NCI-H748 treated with DMSO at 0.1 percent for 48 hours (cell line): ENCODE measurements at places on chromosomes 12 and 14.

DNA sequence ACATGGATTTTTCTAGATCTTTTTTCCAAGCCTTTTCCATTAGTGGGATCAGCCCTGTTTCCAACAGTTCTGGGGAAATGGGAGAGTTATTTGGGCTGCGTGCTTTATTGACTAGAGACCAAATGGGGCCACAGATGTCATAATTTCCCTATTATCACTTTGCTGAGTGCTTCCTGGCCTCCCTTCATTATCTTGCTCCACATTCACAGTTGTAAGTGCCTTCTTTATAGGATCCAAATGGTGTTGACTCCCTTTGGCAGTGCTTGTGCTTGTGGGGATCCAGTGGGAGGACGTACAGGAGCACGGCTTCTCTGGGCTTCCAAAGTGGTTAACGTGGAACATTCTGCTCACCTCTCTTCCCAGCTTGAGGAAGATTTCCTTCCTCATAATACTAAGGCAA, 141.0 kb upstream of the RMST start:
- DNase-seq: no peak

DNA sequence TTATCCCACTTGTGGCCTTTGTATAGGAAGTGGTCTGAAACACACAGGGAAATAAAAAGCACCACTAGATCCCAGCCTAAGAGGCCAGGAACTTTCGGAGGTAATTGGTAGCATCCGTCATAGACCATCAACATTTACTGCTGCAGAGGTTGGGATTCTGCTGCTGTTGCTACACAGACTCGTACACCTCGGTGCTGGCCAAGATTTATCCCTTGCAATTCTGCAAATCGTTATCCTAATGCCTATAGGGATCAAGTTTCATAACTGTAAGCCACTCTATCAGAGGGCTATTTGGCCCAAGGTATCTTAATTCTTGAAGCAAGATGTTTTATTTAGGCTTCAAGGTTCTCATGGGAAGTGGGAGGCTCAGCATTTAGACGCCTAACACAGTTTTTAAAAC, 913.6 kb downstream of the GALC start:
- peak; percentile 27 for DNase-seq

GRCh38 chr12:124727264-124727800, 136.3 kb downstream of the SCARB1 start:
- no peak for DNase-seq

DNA sequence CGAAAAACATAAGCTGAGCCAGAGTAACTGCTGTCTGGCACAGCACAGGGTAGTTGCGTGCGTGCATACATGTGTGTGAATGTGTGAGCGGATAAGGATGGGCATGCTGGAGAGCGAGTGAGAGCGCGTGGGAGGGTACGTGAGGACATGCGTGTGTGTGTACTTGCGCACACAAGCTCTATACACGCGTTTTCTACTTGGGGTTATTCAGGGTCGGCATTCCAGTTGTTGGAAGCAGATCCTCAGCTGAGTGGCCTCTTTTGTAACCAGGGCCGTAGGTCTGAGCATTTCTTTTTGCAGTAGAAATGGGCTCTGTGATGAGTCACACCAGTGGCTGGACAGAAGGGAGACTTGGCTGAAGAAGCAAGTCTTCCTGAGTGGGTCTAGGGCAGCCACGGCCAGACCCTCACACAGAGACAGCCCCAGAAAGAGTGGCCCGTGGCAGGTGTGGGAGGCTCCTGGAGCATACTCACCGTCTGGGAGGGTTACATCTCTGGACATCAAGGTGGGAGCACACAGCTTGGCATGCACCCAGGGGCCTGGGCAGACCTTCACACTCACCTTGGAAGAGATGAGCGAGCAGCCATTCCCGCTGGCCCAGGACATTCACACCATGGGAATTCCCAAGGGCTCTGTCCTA, 78.0 kb downstream of the LRRC74A start:
- DNase-seq: no peak

DNA sequence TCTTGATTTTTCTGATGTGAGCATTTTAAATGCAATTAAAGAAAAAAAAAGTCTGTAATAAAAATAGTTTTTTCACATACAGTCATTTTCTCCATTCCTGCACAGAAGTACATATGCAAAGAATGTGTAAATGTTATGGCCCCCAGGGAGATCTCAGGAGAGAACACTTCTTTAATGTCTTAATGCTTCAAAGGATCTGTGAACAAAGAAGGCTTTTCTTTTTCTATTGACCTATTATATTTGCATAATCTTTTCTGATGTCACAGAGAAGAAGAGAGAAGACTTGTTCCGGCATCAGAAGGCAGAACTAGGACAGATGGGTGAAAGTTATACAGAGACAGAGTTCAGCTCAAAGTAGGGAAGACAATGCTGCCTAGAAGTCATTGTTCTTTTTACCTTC, 413.5 kb upstream of the STXBP6 start:
- DNase-seq: no peak

DNA sequence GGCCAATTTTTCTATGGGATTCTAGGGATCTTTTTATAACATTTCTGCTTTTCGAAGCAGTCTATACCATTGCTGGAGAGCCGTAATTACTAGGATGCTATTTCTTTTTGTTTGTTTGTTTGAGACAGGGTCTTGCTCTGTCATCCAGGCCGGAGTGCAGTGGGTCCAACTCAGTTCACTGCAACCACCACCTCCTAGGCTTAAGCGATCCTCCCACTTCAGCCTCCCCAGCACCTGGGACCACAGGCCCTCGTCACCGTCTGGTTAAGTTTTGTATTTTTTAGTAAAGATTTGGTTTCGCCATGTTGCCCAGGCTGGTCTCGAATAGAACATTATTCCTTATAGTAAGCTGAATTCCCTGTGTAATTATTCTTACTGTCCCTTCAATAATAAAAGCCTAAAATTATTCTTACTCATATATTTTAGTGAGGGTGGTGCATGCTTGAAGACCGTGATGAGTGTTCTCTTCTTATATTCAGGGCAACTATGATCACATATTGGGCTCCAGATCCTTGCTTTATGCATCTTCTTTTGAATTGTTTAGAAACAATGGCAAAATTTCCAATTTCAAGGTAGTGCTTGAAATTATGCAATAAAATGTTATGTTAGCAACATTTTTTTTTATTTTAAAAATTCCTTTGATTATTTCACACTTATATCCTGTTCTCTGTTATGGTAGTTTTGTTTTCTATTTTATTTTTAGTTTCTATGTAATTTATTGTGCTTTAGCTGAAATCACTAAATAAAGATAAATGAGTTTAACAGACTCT, 66.2 kb downstream of the CRADD start:
- no peak for DNase-seq

DNA sequence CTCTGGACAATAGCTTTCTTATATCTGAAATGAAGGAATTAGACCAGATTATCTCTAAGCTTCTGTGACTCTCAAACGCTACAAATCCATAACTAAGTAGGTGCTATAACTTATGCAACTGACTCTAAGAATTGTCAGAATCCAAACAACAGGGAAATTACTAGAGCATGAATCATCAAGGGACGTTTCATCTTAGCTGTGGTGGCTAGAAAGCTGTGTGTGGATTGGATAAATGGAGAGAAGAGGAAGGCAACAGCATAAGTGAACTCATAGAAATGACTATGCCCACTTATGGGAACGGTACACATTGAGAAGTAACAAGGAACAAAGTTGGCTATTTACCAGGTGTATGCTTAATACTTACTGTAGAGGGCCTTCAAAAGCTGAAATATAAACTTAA, 96.0 kb upstream of the NEDD1 start:
- DNase-seq: no peak

DNA sequence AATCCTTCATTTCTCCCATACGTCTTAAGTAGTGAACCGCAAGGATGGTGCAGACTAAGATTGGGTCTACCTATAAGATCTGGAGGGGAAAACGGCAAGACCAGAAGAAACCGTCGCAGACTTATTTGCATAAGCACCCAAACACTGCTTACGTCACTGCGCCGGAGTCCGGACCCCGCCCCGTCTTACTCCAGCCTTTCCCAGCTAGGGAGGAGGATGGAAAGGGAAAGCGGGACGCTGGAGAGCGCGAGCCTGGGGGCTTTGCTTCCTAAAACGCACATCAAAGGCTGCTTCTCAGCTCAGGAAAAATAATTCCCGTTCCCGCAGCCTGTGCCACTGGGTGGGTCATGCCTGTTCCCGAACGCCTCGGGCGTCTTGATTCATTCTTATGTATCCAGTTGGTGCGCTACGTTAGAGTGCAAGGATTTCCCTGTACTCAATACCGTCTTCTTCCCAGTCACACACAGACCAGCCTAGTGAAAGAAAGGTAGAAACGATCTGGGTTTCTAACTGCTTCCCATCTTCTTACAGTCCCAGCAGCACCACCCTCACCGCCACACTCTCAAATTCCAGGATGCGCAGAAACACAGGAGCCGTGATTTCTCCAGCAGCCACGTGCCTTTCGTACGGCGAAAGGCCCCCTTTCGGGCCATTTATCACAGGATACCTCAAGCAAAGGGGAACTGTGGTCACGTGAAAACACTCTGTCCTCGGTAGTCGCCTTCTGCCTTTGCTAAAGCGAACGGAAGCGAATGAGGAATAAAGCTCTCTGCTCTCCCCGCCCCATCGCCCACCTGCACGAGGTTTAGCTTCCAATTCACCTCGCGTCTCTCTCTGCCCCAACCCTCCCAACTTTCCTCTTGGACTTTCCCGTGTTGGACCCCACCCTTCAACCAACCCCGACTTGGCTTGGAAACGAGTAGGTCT, 1.1 kb downstream of the SLC6A15 start:
- DNase-seq: peak; percentile 84

GRCh38 chr12:78406828-78407227, 457.7 kb upstream of the SYT1 start:
- peak; percentile 23 for DNase-seq

DNA sequence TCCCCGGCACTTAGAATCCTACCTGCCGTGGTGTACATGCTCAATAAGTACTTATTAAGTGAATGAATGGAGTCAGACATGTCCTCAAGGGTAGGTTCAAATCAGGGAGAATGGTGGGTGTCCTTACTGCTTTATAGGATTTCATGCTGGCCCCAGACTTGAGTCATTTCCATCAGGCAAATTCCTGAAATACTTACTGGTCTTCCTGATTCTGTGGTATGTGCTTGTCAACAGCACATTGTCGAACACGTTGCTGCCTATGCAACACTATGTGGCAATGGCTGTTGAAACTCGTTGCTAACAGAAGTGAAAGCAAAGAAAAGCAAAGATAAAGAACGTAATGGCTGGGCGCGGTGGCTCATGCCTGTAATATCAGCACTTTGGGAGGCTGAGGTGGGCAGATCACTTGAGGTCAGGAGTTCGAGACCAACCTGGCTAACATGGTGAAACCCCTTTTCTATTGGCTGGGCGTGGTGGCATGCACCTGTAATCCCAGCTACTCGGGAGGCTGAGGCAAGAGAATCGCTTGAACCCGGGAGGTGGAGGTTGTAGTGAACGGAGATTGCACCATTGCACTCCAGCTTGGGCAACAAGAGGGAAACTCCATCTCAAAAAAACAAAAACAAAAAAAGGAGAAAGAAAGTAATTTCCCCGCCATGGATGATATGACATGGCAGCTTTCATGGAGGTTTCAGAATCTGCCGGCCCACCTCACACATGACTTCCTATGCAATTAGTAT, 214.9 kb downstream of the ZFP36L1 start:
- DNase-seq: no peak

GRCh38 chr14:24430682-24431568, 1.2 kb downstream of the KHNYN start:
- DNase-seq: no peak

DNA sequence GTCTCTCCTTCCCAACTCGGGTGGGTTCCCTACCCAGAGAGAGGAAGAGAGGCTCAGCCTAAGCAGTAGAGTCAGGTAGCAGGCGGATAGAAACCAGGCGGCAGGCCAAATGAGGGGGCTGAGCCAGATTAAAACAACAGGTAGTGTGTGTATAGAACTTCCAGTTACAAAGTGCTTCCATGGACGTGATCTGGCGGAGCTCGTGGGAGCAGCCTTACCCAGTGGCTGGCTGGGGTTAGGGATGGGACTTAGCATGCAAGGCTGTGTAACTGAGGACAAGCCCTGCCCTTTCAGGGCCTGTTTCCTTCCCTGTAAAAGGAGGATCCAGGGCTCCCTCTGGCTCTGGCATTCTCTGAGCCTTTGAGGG, 8.3 kb downstream of the KRT80 start:
- no peak for DNase-seq

DNA sequence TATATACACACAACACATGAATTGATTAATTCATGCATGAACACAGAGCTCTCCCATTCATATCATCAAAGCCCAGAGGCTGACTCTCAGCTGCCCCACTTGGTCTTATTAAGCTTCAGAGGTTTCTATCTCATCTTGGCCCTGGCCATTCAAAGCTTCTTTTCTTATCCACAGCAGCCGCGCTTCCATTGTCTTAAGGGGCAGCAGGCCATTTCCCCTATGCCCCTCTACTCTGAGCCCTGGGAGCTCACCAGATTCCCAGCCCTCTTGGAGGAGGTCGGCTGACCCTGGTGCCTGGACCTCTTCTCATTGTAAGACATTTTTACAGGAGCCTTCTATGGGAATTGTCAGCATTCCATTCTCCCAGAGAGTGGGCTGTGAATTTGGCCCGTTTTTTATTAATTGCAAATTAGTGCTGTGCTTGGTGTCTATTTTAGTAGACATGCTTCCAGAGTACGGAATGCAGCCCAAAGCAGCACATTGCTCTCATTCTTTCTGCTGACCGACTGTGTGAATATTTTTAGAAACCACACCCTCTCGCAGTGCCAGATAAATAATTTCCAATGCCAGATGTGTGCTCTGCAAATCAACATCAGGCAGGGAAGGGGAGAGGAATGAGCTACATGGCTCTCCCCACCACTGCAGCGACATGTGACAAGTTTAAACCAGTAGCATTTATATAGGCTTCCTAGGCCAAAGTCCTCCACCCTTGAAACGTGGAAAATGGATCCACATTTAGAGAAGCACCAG, 58.5 kb downstream of the NUAK1 start:
- no peak for DNase-seq

GRCh38 chr12:112967306-112967705, 11.0 kb upstream of the OAS2 start:
- DNase-seq: no peak

DNA sequence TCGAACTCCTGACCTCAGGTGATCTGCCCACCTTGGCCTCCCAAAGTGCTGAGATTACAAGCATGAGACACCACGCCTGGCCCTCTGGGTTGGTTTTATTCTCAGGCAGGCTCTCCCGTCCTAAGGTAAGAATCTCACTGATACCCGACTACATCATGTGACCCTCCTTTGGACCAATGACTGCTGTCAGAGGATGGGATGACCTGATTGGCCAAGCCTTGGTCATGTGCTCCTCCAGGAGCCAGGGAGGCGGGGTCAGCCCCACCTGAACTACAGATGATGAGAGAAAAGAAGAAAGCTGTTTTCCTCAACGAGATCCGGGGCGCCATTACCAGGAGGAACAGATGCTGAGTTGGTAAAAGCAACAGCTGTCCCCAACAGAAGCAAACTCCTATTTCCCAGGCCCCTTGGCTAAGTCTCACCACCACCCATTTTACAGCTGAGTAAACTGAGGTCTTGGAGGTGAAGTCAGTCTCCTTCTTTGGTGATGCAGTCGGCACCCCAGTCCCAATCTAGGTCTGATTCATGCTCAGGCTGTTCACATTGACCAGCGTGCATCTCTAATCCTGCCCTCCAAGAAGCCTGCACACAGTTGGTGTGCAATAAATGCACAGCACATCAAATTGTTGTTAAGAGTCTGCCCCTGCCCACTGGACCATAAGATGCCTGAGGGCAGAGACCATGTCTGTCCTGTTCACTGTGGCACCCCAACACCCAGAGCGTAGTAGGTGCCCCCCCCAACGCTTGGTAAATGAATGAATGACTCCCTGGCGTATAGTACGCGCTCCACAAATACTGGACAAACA, 118.8 kb downstream of the SCARB1 start:
- DNase-seq: no peak

GRCh38 chr12:88572781-88573549, 7.3 kb downstream of the KITLG start:
- DNase-seq: no peak

- no peak for DNase-seq
Measured at GRCh38 chr12:27493260-27493940, 30.6 kb upstream of the PPFIBP1 start.
